MV-4-11 (cell line): ENCODE measurements at places on chromosomes 3 and 15.

- DNase-seq: no peak
Measured at GRCh38 chr3:117629505-117629904, 919.9 kb downstream of the TUSC7 start.

- no peak for DNase-seq
Measured at GRCh38 chr15:79023918-79024317, 66.7 kb downstream of the RASGRF1 start.

DNA sequence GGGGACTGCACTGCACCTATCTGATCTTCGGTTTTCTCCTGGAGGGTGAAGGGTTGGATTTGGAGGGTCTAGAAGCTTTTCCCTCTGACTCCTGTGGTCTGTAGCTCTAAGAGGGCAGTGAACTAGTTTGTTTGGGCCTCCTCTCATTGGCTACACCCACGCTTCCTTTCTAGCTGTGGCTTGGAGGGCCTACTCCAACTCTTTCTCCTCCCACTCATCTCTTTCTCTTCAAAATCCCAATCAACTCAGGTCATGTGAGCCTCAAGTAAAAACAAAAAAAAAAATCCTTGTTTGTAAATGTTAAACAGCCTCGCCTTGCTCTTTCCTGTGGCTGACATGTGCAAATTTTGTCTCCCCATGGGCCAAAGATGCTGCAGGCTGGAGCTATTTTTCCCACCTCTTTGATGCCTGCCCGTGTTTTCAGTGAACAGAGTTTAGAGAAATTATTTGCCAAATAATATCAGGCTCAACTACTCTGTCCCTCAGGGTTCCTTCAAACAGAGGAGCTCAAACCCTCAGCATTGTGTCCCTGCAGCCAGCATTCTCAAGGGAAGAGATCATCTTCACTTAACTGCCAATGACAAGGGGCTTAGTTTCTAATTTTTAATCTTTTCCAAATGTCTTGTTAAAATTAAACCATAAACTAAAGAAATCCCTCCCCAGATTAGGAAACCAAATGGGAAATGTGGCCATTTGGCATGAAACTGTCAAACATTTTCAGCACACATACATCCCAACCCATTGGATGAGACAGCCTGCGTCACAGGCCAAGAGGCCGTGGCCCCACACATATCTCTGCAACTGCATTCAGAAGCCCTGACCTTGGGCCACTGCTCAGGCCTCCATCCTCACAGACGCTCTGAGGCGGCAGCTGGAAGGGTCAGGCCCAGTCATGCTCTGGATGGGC, 114.8 kb upstream of the THBS1 start:
- DNase-seq: no peak

DNA sequence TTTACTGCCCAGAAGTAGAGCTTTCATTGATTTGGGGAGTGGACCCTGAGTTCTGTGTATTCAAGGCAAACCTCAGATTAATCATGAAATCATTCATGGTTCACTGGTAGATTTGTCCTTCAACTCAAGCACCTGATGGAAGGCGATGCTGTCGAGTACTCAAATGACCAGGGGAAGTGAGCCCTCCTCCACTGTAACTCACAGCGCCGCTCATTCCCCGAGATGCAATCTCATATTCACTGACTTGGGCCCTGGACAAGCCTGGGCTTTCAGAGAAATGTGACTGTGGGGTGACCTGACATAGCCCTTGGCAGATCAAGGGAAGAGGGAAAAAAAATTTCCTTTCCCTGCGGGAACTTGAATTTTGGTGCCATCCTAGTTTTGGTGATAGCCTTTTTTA, 156.7 kb upstream of the BHLHE40 start:
- DNase-seq: no peak

DNA sequence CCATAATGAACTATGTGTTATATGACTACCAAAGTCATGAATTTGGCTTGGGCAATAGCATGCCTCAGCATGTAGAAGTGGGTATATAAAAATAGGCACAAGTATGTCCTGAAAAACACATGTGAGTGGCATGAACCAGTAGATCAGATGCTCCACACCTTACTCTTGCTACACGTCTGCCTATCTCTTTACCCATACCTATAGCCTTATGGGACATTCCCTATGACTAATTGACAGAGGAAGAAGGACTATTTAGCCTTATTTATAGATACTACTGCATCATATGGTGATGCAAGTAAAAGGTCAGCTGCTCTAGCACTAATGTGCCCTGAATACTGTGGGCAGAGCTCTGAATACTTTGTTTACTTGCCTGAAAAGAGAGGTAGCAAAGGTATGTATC, 81.0 kb upstream of the ZPLD1 start:
- DNase-seq: no peak

DNA sequence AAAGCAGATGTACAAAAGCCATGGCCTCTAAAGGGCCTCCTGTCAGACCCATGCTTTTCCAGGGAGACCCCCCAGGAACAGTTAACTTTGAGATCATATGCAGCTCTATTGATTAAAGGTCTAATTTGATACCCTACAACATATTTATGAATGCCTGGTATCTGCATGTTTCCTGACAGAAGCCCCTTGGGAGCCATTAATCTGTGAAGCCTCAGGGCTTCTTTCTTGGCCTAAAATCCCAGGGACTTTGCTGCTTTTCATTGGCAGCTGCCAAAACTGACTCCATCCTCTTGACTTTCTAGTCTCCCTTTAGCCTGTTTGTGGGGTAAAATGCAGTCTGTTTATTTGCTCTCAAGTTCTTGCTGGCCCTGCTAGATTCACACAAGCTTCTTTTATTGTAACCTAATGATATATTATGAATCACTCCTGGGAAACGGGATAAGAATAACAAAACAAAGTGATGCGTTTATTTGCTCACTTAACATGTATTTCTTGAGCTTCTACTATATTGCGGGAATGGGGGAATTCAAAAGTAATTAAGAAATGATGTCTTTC, 257.0 kb downstream of the LSAMP start:
- DNase-seq: no peak

- DNase-seq: peak; percentile 62
Measured at GRCh38 chr15:83446904-83447709, at the start of gene SH3GL3. TSS of gene SH3GL3 (plus strand) at chr15:83447341. CDS start at chr15:83447534, 193 bp downstream.
